Endodermal cell (in vitro differentiated cells): ENCODE measurements at places on chromosomes 4 and X.

DNA sequence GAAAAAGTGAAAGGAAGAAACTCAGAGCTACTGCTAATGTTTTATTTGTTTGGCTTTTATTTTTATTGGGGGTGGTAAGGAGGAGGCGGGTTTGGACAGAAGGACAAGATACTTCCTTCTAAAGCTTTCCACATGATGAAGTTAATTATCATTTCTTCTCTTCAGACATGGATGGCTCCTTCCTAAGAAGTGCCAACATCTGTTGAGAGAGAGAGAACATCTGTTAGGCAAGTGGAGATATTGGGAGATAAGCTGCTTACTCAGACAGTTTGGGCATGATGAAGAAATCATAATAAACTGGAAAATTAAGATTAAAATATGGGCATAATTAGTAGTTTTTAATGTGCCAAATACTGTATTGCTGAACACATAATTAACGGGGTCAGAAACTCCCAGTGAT, 535.7 kb upstream of the INTU start:
- H3K4me3 ChIP-seq, result no peak overlapping the region
- H3K27me3 ChIP-seq, result no peaks in the 10 kb centered on the region
- no peaks in the 10 kb centered on the region for H3K4me1 ChIP-seq
- DNase-seq, result no peak

DNA sequence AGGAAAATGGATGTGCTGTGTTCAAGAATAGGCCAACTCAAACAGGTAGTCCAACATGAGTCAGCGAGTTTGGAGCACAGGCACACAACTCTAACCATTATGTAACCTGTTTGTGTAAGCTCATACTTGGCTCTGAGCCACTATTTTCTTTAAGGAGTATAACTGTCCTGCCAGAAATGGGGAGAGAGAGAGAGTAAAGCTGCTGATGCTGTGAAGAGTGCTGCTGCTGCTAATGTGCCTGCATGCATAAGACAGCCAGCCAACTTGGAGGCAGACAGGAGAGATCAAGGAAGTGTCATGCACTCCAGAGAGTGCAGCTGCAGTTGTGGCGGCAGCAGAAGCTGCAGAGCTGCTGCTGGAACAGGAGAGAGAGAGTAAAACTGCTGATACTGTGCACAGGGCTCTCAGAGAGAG, 11.7 kb upstream of the STATH start:
- no peak overlapping the region for H3K27ac ChIP-seq
- no peak overlapping the region for H3K4me3 ChIP-seq
- no peaks in the 10 kb centered on the region for H3K36me3 ChIP-seq
- no peaks in the 10 kb centered on the region for H3K4me1 ChIP-seq
- H3K27me3 ChIP-seq, result no peaks in the 10 kb centered on the region
- DNase-seq, result no peak

DNA sequence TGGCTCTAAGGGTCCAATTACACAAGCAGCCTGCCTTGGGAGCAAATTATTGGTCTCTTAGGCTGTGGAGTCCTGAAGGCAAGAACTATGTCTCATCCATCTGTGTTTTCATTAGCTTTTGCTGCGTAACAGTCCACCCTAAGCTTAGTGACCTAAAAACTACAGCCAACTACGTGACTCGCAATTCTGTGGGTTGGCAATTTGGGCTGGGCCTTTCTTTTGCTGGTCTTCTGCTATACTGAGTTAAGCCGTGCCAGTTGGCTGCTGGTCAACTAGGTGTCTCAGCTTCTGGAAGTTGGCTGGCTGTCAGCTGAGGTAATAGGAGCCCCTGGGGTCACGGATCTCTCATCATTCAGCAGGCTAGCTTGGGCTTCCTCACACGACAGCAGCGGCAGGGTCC, 205.6 kb upstream of the S100G start:
- H3K4me3 ChIP-seq, result no peak overlapping the region
- DNase-seq, result no peak
- no peaks in the 10 kb centered on the region for H3K36me3 ChIP-seq
- no peak overlapping the region for H3K27ac ChIP-seq
- no peaks in the 10 kb centered on the region for H3K27me3 ChIP-seq

DNA sequence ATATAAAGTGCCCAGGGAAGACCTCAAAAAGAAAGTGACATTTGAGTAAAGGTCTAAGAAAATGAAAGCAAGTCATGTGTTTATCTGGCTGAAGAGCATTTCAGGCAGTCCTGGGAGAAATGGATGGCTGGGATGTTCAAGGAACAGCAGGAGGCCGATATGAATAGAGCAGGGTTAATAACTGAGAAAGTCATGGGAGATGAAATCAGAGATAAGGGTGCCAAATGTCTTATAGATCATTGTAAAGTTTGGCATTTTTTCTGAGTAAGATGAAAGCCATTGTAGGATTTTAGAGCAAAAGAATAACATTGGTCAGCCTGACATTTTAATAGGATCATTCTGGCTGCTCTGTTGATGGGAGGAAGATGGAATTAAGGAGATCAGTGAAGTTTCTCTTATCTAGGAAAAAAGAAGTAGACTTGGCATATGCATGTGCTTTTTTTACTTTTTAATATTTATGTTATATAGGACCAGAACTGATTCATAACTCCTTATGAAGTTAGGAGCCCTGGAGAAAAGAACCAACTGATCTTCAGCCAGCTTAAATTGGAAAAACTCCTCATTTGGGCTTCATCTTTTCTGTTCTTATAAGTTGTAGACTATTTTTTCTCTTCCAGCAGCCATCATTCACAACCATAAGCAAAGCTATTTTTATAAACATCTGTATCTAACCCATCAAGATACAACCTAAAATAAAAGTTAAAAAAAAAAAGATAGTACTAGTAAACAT, 18.6 kb downstream of the AIMP1 start:
- no peaks in the 10 kb centered on the region for H3K4me1 ChIP-seq
- no peak overlapping the region for H3K27ac ChIP-seq

GRCh38 chrX:50779694-50780093, 34.3 kb downstream of the SHROOM4 start:
- peaks cover 4% of the 10 kb centered on the region for H3K36me3 ChIP-seq
- peaks cover 5% of the 10 kb centered on the region for H3K4me1 ChIP-seq
- H3K27me3 ChIP-seq, result no peaks in the 10 kb centered on the region
- H3K4me3 ChIP-seq, result peak overlapping the region; percentile 23
- H3K27ac ChIP-seq, result no peak overlapping the region

DNA sequence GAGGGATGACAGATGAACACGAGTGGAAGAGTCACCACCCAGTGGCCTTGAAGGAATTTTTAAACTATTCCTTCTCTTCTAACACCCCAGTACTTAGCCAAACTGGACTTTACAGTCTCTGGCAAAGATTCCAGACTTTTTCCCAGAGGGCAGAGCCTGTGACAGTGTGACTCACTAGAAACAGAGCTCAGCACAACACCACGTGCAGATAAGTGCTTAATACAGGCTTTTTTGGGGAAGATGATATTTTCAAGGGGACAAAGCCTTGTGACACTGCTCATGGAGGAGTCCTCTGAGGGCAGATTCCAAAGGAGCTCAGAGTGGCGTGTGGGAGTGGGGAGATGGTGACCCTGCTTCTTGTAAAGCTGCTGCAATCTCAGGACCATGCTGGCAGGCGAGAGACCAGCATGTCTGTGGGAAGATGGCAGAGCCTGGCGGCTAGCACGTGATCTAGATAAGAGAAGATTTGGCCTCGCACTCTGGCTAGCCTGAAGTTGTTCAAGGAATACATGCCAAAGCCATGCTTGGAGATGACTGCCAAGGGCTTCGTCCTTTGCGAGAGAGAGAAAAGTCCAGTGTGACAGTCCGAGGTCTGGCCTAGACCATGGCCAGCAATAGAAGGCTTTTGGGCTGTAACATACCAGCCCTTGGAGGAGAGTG, 2.4 kb downstream of the RAB33A start:
- no peak for DNase-seq
- no peak overlapping the region for H3K4me3 ChIP-seq
- peaks cover 36% of the 10 kb centered on the region for H3K27me3 ChIP-seq
- H3K4me1 ChIP-seq, result no peaks in the 10 kb centered on the region

GRCh38 chr4:48939785-48940184, 33.2 kb upstream of the OCIAD2 start:
- H3K4me1 ChIP-seq, result no peaks in the 10 kb centered on the region
- peaks cover 19% of the 10 kb centered on the region for H3K27me3 ChIP-seq
- no peaks in the 10 kb centered on the region for H3K36me3 ChIP-seq
- H3K4me3 ChIP-seq, result no peak overlapping the region

DNA sequence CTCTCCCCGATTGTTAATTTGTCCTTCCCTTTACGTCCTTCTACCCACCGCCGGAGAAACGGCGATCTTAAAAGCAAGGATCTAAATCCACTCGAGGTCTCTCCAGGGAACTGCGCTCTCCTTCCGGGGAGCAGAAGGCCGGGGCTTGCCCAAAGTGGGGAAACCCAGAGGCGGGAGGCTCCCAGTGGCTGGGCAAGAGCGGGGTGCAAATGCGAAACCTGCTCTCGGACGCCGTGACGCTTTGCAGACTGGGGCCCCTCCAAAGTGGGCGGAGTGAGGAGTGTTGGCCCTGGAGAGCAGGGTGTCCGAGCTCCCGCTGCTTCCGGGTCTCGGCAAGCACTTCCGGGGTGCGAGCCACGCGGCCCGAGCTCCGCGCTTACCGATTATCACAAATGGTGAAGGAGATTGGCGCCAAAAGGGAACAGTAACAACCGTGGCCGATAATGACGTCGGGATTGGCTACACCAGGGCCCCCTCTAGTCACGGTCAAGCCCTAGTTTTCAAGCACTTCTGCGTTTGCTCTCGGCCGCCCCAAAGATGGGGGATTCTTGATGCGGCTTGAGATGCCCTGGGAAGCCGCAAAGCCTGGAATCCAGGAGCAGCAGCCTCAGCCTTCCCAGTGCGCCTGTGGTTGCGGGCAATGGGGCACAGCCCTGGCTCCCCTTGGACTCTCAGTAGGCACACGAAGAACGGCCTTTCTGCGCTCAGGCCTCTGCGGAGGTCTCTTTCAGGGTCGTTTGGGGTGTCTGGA, 29.0 kb downstream of the HAND2 start:
- peaks cover 77% of the 10 kb centered on the region for H3K27me3 ChIP-seq
- DNase-seq, result peak; percentile 55
- H3K4me1 ChIP-seq, result no peaks in the 10 kb centered on the region
- H3K27ac ChIP-seq, result no peak overlapping the region
- no peak overlapping the region for H3K4me3 ChIP-seq

GRCh38 chr4:1330761-1331590, 16.0 kb upstream of the UVSSA start:
- DNase-seq, result no peak
- H3K4me1 ChIP-seq, result no peaks in the 10 kb centered on the region
- H3K27me3 ChIP-seq, result no peaks in the 10 kb centered on the region
- peaks cover 23% of the 10 kb centered on the region for H3K36me3 ChIP-seq
- H3K27ac ChIP-seq, result no peak overlapping the region

- no peak overlapping the region for H3K27ac ChIP-seq
- no peaks in the 10 kb centered on the region for H3K27me3 ChIP-seq
- H3K4me3 ChIP-seq, result no peak overlapping the region
- DNase-seq, result peak; percentile 88
- H3K4me1 ChIP-seq, result no peaks in the 10 kb centered on the region
- H3K36me3 ChIP-seq, result no peaks in the 10 kb centered on the region
These were observed 628.9 kb downstream of the TLL1 start for GRCh38 chr4:166501941-166502382.
